ELF-1 (cell line): ENCODE measurements at places on chromosomes 1 and 21.

- no peak for DNase-seq
These were observed 8.0 kb downstream of the USP48 start for GRCh38 chr1:21774835-21775549.

DNA sequence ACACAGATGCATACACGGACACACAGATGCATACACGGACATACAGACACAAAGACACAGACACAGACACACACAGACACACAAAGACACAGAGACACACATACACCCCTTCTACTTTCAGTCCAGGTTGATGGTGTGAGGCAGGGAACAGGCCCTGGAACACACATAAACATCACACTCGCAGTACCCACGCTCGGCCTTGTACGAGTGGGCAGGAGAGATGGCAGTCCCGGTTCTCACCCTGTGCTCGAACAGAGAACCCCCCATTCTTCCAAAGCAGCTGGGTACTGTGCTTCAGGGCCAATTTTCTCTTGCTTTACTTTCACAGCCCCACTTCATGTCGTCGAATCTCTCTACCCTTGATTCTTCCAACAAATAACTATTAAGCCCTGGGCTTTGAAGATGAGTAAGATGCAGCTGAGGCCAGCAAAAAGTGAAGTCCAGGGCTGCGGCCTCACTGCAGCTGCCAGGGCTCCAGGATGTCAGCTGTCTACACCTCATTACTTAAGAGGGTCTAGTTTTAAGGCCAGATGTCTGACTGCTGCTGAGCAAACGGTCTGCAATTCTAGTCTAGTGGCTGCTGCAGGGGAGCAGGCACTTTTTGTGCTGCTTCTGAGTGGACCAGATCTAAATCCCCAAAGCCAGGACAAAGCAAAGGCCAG, 90.1 kb downstream of the PGBD5 start:
- no peak for DNase-seq

GRCh38 chr1:18109756-18110597, 2.4 kb downstream of the IGSF21 start:
- DNase-seq, result peak; percentile 60

DNA sequence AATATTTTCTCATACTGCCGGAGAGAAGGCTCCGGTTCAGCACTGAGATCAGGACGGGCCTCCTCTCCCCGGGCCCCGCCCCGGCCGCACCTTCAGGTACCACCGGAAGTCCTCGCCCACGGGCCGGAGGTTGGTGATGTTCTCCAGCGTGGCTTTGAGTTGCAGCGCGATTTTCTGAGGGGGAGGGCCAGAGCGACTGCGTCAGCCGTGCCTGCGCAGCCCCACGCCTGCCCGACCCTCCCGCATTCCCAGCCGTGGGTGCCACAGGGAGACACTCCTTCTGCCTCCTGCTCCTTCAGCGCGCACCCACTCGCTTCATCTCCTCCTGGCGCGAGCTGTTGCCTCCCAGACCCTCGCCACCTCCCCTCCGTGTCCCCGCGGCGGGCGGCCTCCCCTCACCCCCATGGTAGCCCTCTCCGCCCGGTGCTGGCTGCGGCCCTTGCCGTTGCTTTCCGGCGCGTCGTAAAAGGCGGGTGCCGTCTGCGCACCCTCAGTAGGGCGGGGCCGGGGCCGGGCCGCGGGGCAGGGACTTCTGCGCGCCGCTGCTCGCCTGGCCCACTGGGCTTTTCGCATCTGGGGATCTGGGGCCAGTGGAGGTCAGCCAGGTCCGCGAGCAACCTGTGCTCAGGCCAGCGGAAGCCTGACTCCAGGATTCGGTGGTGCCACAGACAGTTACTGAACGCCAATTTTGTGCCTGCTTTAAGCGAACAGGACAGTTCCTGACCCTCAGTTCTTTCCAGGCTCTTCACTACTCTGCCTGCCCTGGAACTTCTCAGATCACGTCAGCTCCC, at the start of gene CZIB:
CZIB (minus strand) TSS at position 464 of the 791 bp plus-strand sequence; CDS start at position 405, 59 bp downstream.
- DNase-seq, result peak; percentile 92

DNA sequence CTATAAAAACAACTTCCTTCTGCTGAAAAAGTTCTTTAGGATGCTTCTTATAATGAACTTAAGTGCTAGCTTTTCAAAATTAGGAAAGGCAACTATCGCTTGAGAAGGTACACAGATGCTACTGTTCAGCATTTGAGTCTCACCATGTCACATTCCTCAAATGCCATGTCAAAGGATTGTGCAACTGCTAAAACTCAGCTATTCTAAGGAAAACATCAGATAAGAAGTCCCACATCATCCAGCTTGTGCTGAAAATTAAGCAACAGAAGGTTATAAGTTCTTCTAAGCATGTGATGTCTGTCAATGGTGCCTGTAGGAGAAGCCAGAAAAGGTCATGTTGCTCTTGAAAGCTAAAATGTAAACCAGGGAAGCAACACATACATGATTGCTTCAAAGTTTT, 36.5 kb downstream of the MCOLN2 start:
- no peak for DNase-seq

DNA sequence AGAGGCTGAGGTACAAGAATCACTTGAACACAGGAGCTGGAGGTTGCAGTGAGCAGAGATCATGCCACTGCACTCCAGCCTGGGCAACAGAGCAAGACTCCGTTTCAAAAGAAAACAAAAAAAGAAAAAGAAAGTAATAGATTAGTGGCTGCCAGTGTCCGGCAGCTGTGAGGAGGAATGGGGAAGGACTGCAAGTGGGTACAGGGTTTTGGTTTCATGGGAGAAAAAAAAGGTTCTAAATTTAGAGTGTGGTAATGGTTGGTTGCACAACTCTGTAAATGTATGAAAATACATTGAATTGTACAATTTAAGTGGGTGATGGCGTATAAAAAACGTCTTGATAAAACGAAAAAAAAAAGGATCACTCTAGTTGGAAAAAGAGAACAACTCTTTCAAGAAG, 6.7 kb downstream of the TAF1A start:
- no peak for DNase-seq

DNA sequence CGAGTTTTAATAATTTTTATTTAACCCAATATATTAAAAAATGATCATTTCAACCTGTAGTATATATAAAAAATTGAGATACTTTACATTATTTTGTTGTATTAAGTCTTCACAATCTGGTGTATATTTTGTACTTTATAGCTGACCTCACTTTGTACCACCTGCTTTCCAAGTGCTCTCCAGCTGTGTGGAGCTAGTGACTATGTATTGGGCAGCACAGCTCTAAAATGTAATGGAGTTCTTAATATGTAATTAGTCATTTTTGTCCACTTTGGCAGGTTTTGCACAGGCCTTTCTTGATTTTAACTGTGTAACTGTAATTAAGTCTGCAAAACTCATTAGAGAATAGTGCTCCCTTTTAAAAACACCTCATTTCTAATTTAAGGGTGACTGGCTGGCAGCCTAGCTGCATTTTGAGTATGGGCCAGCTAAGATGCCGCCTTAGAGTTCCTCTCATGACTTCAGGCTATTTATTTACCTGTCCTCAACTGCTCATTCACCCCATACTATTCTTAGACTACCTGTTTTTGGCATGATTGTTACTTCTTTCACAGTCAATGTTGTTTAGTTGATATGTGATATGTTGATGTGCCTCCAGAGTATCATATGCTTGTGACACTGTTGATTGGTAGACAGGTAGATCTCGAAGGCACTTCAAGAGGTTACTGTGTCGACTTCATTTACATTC, 43.2 kb downstream of the ZYG11B start:
- DNase-seq, result no peak

DNA sequence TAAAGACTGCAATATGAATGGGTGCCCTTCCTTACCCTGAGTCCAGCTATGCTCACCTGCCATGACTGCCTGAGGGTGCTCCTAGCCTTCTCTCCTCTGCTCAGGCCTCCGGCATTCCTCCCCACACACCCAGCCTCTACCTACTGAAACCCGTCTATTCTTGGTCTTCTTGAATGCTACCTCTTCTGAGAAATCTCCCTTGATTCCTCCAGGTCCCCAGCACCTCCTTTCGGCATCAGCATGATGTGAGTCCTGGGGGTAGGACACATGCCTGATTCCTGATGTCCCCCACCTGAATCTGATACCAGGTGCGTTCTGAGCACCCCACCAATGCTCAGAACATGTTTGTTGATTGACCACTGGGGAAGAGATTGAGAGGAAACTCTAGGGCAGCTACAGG, 8.6 kb downstream of the LDLRAD1 start:
- DNase-seq, result no peak

DNA sequence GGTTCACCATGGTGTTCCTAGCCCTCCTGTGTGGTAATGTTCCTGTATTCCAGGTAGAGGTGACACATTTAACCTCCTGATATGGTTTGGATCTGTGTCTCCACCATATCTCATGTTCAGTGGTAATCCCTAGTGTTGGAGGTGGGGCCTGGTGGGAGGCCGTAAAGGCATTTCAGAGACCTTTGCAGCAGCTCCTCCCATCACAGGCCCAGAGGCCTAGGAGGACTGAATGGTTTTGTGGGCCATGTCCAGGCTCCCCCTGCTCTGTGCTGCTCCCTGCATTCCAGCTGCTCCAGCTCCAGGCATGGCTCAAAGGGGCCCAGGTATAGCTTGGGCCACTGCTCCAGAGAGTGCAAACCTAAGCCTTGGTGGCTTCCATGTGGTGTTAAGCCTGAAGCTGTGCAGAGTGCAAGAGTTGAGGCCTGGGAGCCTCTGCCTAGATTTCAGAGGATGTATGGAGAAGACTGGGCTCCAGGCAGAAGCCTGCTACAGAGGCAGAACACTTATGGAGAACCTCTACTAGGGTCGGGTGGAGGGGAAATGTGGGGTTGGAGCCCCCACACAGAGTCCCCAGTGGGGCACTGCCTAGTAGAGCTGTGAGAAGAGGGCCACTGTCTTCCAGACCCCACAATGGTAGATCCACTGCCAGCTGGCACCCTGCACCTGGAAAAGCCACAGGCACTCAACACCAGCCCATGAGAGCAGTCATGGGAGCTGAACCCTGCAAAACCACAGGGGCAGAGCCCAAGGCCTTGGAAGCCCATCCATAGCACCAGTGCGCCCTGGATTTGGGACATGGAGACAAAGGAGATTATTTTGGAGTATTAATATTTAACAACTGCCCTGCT, 10.0 kb downstream of the SELENBP1 start:
- DNase-seq, result no peak

- DNase-seq, result no peak
These were observed 11.2 kb upstream of the CACYBP start for GRCh38 chr1:174988539-174988938.

GRCh38 chr1:185054365-185055060, 9.2 kb downstream of the RNF2 start:
- peak; percentile 49 for DNase-seq

DNA sequence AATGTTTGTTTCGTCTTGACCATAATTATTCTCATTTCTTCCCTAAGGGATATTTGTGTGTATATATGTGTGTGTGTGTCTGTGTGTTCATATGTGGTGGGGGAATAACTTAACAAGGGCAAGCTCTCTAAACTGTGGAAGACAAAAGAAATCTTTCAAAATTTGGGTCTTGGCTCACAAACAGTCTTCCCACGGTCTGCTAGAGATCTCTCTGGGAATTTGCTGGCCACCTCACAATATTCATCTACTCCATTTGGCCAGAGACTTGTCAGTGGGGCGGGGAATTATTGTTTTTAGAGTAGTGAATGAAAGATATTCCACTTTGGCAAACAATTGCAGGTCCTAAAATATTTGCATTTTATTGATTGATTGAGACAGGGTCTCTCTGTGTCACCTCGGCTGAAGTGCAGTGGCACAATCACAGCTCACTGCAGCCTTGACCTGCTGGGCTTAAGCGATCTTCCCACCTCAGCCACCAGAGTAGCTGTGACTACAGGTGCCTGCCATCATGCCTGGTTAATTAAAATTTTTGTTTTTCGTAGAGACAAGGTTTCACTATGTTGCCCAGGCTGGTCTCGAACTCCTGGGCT, 8.0 kb upstream of the EIF2B3 start:
- DNase-seq, result no peak

- no peak for DNase-seq
These were observed 8.8 kb upstream of the FAM20B start for GRCh38 chr1:179016706-179017382.

- DNase-seq, result no peak
These were observed 15.3 kb downstream of the FAM151A start for GRCh38 chr1:54607821-54608565.

GRCh38 chr1:50793521-50793920, 166.5 kb downstream of the FAF1 start:
- no peak for DNase-seq

- DNase-seq, result peak; percentile 86
These were observed 4.8 kb downstream of the ENO1 start for GRCh38 chr1:8873506-8874229.

DNA sequence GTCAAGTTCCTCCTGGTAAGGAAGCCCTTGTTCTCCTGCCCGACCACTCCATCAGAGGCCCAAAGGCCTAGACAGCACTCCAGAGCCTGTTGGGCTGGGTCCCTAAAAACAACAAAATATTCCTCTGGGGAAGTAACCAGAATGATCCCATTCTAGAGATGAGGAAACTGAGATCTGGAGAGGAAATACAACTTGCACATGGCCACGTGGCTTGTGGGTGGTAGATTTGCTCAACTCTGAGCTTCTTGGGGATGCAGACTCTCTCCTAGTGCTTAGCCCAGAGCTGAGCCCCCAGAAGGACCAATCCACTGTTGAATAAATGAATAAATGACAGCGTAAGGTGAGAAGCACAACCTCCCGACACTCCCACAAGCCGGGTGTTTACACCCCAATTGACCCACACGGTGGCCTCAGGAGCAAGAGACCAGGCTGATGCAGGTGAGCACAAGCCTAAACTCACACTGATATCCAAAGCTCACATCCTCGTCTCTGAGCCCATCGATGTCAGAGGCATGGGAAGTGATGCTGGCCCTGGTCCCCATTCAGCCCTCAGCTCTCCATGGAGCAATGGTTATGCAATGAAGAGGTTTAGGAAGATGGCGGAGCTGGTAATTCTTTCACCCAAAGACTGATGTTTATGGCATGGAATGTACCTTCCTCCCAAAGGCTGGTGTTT, 172.5 kb upstream of the EDN2 start:
- DNase-seq, result no peak

DNA sequence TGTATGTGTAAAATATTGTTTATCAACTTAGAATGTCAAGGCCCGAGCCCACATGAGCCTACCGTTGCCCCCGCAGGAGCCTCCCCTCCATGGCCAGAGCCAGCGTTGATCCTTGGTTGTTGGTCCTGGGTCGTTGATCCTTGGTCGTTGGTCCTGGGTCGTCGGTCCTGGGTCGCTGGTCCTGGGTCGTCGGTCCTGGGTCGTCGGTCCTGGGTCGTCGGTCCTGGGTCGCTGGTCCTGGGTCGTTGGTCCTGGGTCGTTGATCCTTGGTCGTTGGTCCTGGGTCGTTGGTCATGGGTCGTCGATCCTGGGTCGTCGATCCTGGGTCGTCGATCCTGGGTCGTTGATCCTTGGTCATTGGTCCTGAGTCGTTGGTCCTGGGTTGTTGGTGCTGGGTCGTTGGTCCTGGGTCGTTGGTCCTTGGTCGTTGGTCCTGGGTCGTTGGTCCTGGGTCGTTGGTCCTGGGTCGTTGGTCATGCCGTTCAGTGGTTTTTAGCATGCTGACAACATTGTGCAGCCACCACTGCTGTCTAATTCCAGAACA, 105.0 kb upstream of the TMEM51 start:
- no peak for DNase-seq

DNA sequence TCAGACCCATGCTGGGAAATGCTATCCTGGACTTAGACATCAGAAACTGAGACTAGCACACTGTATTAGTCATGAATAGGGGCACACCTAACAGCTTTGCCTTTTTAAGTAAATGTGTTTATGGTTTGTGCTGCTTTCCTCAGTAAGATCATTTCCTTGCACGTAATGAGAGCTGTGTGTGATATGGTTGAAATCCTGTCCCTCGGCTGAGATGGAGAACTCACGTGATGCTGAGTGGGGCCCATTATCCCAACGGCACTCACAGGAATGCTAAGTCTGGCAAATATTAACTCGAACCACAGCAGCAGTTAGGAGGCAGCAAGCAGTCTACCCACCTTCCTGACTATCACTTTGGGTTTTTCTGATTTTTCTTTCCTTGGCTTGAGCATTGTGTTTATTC, 38.2 kb downstream of the BCL9 start:
- DNase-seq, result no peak
